ENCODE measurements at places on chromosomes 7 and 10. TPM values are rescaled to one million over a fixed set of nuclear protein-coding genes. Genes with fewer than 3 reads are reported as not detected.

DNA sequence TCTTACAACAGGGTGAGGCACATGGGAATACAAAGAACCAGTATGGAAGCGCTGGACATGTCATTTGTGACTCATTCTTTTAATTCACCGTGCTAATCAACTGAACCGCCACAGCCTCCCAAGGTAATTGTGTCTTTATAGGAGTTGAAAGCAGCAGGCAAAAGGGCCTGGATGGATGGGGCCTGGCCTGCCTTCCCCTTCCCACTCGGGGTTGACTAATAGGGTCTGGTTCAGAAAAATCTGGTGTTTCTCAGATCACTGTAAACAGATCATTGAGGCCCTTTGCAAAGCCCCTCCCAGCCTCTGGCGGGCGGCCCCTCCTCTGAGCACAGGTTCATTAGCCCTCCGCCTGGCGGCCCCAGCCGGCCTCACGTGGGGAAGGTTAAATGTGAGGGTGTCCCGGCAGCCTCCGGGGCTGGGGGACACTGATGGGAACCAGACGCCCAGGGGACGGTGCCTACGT lies 100.8 kb downstream of the EBF3 start:
- no peak for DNase-seq

- DNase-seq: no peak
Measured at GRCh38 chr7:127194571-127194970, 58.2 kb downstream of the GRM8 start.

DNA sequence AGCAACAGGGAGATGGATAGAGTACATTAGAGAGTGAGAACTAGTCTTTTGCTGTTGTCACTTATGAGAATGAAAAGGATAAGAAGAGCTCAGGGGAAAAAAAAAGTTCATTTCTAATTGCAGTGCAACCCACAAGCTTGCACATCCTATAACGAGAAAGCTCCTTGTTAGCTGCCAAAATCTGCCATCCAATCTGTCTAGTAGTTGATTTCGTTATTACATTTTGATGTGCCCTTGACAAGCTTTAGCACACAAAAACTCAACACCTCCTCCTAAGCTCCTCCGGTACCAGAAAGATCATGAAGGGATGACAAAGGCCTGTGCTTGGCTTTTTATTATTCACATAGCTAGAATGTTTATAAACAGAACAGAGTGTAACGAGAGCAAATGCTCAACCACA lies 519.4 kb downstream of the SUGCT start:
- DNase-seq: no peak

GRCh38 chr7:100465702-100466311 lies 1.7 kb upstream of the SPACDR start:
- no peak for DNase-seq

- no peak for DNase-seq
Measured at GRCh38 chr10:44372181-44372580, 12.7 kb downstream of the CXCL12 start.

- no peak for DNase-seq
Measured at GRCh38 chr10:15083674-15084501, 4.7 kb downstream of the ACBD7 start.

GRCh38 chr10:97180363-97180755 lies 5.4 kb downstream of the SLIT1 start:
- DNase-seq: no peak

DNA sequence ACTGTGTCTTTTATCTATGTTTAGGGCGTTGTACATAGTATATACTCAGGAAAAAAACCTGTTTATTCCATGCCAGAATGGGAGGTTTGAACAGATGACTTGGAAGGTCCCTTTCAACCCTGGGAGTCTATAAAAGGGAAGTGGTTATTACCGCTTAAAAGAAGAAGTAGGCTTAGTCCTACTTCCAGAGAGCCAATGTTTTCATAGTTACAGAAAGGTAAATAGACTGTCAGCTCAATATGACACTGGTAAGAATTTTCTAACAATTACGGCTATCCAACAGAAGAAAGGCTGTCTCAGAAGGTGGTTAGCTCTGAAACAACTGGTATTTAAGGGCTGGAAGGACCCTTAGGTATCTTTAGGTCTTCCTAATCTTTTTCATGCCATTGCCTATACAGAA lies 1.1 kb upstream of the TFAM start:
- DNase-seq: no peak

DNA sequence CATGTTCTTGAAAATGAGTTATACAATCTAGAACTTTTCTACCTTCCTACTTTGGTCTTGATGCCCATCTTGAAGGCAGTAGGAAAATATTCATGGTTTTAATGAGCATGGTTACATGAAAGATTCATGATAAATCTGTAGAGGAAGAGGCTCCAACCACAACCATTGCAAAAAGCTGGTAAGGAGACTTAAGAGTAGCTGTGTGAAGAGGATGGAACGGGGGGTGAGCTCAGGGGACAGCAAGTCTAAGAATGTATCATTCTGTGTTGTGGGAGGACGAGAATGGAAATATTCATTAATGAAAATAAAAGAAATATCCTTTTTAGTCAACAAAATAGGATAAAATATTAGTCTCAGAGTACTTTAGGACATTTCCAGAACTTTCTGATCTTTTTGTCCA lies 81.1 kb downstream of the BMPER start:
- no peak for DNase-seq

GRCh38 chr7:24343614-24344013 lies 59.6 kb downstream of the NPY start:
- DNase-seq: no peak

DNA sequence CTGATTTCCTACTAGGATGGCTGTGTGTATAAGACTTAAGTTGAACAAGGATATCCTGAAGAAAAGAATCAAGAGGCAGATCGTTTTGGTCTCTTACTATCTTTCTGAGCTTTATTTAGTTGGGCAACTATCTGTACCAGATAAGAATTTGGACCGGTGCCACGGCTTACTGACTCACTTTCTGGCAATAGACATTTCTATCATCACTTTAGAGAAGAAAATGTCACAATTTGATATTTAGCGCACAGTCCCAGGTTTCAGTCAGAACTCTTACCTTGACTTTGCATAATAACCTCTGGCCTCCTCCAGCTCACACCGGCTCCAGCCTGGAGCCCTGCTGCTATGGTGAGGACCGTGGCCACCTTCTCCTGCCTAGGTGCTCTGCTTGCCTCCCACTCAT lies 218.2 kb upstream of the MDFIC start:
- no peak for DNase-seq

DNA sequence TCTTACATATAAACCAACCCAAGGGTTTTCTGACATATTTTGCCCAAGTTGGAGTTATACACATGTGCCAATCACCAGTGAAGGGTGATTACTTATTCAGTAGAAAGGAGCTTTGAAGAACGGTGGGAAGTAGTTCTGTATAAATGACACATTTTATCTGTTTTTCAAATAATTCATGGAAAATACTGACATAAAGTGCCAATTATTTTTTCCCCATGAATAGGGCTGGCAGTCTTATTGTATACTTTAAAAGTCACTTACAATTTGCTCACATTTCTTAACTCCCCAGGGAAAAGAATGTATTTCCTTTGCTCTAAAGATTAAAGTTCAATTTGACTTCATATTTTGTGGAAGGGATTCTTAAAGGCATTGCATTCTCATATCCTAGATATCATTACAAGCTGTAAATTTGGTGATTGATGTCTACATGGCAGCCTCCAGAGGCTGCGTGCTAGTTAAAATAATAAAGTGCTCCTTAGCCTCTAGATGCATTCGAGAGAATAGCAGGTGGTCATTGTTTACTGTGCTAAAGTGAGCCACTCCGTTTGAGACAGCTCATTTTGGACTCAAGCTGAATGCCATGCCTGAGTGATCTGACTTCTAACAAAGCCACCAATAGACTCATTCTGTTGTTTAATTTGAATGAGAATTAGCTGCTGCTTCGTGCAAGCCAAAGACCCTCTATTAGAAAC lies 148.8 kb upstream of the NRP1 start:
- DNase-seq: no peak

GRCh38 chr10:71596759-71597158 lies 122.8 kb downstream of the C10orf105 start:
- no peak for DNase-seq

DNA sequence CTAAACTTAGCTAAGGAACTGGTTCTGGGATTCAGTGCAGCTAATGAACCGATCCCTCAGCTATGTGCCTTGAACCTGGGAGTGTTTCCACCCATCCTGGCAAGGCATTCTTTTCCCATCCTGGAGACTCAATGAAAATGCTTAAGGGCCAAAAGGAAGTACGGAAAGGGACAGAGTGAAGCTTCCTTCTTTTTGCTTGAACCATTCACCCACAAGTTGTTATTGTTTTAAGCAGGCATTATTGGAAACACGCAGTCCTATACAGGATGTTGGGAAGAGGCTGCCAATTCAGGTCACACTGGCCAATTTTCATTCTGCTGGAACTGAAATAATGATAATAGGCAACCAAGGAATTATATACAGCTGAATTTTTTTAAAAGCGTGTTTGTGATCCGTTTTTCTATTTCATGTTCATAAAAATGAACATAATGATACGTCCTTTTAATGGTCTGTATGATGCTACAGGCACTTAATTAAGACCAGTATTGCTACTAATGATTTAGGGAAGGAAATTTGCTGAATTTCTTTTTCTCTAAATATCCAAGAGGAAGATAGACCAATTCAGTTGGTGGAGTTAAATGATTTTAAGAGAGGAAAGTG lies 57.8 kb upstream of the FZD1 start:
- no peak for DNase-seq

DNA sequence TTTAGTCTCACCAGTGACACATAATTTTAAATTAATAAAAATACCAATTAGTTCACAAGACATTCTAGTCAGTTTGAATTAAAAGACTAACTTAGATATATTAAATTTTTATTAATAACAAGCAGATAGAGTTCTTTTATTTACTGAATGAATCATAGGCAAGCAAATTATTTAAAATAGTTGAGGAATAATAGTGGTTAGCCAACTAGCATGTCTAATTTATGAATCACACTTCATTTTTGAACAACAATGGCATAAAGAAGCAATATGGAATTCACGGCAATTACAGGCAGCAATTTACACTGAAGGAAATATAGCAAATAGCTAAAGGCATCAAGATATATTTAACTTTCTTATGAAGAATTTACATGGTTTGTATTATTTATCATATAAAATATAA lies 187.0 kb upstream of the SLC26A5 start:
- no peak for DNase-seq

GRCh38 chr10:61837755-61838171 lies 63.7 kb upstream of the ARID5B start:
- no peak for DNase-seq

GRCh38 chr10:36177071-36177470 lies 535.0 kb upstream of the FZD8 start:
- DNase-seq: no peak

DNA sequence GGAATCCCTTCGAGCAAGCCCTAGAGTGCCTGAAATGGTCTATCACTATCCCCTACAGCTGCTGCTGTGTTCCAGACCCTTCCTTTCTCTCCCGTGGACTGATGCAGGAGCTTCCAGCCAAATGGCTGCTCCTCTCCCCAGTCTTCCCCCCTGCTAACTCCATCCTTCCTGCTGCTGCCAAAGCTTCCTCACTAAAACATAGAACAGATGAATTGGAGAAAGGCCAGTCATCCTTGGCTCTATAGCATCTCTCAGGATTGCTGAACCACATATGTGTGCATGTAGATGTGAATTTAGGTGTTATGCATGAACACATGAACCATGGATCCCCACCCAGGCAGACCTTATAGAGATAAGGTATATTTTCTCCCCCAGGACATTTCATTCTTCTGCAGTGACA lies 60.7 kb downstream of the GPR26 start:
- DNase-seq: no peak

DNA sequence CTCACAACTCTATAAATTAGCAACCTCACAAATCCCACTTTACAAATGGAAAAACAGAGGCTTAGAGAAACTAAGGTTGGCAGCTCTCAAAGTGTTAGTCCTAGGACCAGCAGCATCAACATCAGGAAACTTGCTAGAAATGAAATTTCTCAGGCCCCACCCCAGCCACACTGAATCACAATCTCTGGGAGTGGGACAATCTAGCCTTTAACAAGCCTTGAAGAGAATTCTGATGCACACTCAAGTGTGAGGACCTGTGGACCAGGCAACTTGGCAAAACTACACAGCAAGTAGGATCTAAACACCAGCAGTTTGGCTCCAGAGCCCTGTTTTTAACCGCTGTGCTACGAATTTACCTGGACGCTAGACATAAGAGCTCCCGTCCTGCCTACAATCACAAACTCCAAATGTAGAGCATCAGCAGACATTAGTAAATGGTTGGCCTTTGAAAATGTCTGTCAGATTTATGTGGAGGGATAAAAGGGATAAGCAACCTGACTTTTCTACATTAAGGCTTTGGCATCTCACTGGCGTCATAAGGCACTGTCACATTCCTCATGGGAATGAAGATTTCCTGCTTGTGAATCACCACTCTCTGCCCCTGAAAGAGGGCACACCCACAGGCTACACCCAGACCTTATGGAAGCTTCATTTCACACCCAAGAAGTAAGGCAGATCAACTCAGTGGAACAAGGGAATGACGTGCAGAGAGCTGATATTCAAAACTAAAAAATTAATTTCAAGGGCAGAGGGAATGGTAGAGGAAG lies 34.5 kb downstream of the PPP1R3C start:
- DNase-seq: no peak

- DNase-seq: peak; percentile 44
Measured at GRCh38 chr10:86652361-86653202, 1.8 kb upstream of the OPN4 start.

DNA sequence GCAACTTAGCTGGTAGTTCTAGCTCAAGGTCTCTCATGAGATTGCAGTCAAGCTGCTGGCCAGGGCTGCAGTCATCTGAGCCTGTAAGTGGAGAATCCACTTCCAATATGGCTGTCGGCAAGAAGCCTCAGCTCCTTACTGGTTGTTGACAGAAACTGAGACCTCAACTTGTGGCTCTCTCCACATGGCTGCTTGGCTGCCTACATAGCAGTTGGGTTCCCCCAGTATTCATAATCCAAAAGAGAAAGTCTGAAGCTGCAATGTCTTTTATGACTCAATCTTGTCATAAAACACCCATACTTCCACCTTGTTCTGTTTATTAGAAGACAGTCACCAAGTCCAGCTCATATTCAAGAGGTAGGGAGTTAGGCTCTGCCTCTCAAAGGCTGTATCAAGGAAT lies 334.9 kb upstream of the KMT2E start:
- DNase-seq: no peak

RPEL1 gene
- total RNA-seq: not detected

ARHGEF35 gene
- 1.2 TPM for total RNA-seq

HHEX gene
- total RNA-seq: 0.33 TPM

CLDN4 gene
- total RNA-seq: not detected

LRRC18 gene
- not detected for total RNA-seq

HOXA10 gene
- total RNA-seq: 1.3 TPM

C10orf105 gene
- total RNA-seq: not detected

GIMAP6 gene
- total RNA-seq: 55.8 TPM

FFAR4 gene
- total RNA-seq: not detected

CYP3A4 gene
- total RNA-seq: not detected

MRPS16 gene
- total RNA-seq: 83.1 TPM

GTPBP4 gene
- 160 TPM for total RNA-seq

GPR37 gene
- not detected for total RNA-seq
